ENCODE measurements at places on chromosomes 4 and X.

DNA sequence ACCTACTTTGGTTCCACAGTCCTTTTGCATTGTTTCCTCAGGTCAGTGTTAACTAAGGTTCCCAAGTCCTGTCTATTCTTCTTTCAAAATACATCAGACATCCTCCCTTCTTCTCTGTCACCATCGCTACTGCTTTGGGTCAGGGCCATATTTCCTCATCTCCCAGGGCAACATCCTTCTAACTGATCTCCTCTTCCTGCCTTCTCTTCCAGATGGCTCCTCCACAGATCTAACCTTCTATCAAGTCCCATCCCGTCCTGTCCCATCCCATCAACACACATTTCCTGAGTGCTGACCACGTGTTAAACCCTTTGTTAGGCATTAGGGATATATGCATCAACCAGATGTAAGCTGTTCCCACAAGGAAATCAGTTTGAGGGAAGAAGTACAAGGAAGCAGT, 25.9 kb downstream of the PLAC1 start:
- no peak for DNase-seq

GRCh38 chrX:130263016-130263415, 5.7 kb downstream of the ZNF280C start:
- no peak for DNase-seq

GRCh38 chr4:76690906-76691275, 207.1 kb downstream of the SOWAHB start:
- DNase-seq = no peak

GRCh38 chrX:41481264-41482109, 34.3 kb downstream of the NYX start:
- DNase-seq = peak; percentile 42

- peak; percentile 69 for DNase-seq
Observed at GRCh38 chr4:90027565-90027964, 99.6 kb upstream of the CCSER1 start.

DNA sequence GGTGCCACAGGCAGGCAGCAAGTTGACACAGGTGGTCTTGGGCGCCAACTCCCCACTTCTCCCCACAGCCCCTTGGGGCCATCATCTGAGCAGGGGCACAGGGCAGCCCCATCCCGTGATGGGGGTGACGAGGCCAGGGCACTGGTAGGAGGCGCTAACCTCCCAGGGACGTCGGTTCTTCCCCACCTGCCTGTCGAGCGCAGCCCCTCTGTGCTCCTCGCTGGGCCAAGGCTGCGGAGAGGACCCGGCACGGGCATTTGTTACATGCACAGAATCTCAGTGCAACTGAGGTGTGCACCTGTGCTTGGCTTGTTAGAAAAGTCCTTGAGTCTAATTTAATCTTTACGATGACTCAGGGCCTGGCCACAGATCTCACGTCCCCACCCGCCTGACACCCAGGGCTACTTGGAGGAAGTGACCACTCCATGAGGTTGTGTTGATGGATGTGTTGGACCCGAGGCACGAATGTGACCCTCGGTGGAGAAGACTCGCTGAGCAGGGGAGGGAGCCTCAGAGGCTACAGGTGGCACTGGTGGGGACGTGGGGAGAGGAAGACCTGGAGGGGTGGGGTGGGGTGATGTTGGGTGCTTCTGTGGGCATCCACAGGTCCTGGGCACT, 3.1 kb upstream of the SH3TC1 start:
- no peak for DNase-seq

DNA sequence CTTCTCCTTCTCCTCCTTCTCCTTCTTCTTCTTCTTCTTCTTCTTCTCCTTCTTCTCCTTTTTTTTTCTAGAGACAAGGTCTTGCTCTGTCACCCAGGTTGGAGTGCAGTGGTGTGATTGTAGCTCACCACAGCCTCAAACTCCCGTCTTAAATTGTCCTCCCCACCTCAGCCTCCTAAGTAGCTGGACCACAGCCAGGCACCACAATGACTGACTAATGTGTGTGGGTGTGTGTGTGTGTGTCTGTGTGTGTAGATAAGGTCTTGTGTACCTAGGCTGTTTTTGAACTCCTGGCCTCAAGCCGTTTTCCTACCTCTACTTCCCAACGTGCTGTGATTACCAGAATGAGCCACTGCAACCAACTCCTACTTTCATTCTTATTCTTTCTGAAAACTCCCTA, 390.9 kb downstream of the ADAM29 start:
- peak; percentile 2 for DNase-seq

GRCh38 chr4:52643785-52644244, 15.3 kb downstream of the USP46 start:
- no peak for DNase-seq

GRCh38 chr4:52951016-52951415, 88.9 kb downstream of the RASL11B start:
- DNase-seq = no peak

DNA sequence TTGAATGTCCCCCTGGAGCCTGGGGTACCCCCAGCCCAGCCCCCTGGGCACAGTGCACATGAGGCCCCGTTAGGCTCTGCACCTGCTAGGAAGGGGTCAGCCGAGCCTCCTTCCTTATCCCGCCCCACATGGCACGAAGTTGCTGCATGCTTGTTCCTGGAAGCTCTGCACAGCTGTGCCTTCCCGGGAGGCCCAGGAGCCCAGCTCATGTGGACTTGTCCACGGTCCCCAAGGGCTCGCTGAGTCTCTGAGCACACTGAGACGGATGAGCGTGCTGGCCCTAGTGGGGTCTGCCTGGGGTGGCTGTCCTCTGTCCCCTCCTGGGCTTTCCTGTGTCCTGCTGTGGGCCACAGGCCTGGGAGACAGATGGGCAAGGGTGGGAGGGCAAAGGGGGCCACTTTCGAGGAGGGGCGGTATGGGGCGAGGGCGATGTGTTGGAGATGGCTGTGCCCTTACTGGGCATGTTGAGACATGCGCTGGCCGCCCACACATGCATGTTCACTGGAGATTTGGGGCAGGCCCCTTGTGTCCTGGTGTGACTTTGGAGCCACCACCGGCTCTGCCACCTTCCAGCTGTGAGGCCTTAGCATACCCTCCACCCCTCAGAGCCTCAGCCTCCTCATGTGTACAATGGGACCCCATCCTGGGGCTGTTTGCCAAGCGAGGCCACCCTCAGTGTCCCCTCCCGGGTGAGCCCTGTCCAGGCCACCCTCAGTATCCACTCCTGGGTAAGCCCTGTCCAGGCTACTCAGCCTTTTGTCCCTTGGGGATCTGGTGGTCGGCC, 237.6 kb downstream of the AFAP1 start:
- no peak for DNase-seq

DNA sequence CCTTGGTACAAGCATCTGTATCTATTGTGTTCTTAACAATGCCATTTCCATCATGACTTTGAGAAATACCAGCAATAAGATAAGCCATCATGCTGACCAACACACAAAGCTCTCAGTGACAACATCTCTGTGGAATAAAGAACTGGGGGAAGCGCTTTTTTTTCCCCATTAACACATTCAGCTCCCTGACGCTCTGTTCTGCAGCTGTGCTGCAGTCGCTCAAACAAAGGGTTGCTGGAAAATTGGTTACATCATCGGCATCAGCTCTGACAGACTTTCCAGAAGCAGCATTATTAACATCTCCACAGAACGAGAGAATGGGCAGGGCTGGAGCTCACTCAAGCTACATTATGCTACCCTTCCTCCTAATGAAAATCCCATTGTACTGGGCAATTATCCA, 39.9 kb downstream of the DCX start:
- DNase-seq = no peak

GRCh38 chr4:1834047-1834775, 21.7 kb downstream of the LETM1 start:
- DNase-seq = no peak

DNA sequence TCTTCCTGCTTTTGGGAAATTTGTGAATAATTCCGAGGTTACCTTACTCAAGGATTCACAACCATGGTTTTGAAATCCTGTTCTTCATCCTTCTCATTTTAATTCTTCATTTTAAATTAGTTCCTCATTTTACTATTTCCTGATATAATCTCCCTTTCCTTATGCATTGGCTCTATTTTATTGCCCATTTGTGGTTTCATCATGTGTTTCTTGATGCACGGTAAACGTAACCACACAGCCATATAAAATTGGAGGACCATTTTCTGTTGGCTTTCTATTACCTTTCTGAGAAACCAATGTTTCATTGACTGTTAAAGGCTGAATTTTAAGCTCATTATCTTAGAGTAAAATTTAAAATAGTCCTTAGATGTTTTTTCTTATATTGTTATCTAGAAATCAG, 100.3 kb upstream of the NDST4 start:
- peak; percentile 43 for DNase-seq

GRCh38 chr4:139177869-139178619, 1.0 kb upstream of the ELF2 start:
- DNase-seq = peak; percentile 98

- no peak for DNase-seq
Observed at GRCh38 chr4:188372058-188372457, 232.8 kb downstream of the TRIML1 start.

DNA sequence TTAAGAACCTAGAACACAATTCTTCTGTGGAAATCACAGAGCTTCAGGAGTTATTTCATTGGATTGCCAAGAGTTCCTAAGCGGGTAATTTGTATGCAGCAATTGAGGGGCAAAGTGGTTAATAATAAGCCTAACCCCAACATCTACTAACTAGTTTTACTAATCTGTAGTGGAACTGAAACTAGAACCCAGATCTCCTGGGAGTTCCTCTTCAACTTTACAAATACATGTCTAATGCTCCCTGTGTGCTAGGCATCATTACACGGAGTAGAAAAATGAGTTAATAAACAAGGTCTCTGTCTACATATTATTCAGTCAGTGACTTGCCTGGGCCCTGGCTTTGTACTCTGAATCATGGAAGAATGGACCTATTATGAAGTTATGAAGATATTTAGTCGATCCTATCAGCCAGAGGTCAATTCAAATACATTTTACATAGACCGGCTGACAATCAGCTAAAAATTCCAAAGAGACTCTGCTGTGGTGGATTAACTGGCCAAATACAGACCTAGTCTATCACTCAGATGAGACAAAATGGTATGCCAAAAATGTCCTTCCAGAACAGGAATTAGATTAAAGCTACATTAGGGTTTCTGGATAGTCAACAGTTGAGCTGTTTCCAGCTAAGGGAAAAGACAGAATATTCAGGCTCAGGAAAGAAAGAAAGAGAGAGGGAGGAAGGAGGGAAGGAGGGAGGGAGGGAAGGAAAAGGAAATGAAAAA, 326.0 kb downstream of the FBXW7 start:
- no peak for DNase-seq

- no peak for DNase-seq
Observed at GRCh38 chr4:115229873-115230272, 116.5 kb upstream of the NDST4 start.

DNA sequence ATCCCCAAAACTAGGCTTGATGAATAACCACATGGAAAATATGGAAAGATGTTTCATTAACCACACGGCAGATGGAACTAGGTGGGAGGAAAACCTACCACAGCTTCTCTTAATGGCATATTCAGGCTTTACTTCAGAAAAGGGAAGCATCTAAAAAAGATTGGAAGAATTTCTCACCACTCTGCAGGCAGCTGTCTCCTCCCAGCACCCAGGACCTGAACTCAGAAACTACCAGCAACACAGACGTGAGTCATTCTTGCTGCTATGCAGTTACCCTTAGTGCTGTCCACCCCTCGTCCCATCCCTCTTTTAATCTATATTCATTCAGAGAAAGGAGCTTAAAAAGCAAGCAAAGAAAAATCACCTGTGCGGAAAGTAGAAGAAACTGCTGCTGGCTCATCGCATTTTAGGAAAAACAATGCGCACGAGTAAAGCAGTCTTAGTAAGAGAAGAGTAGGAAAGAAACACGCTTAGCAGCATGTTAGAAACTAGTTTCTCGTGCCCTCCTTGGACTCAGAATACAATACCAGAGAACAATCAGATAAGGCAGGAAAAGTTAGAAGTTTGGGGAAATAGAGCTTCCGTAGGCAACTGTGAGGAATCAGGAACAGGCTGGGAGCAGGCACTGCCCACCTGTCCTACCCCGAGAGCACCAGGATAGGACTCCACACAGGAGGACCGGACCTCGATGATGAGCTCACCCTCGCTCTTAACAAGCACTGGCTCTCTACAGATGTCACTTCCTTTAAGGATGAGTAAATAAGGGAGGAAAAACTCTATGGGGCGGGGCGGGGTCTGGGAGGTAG, 48.1 kb upstream of the ENPP6 start:
- peak; percentile 25 for DNase-seq

DNA sequence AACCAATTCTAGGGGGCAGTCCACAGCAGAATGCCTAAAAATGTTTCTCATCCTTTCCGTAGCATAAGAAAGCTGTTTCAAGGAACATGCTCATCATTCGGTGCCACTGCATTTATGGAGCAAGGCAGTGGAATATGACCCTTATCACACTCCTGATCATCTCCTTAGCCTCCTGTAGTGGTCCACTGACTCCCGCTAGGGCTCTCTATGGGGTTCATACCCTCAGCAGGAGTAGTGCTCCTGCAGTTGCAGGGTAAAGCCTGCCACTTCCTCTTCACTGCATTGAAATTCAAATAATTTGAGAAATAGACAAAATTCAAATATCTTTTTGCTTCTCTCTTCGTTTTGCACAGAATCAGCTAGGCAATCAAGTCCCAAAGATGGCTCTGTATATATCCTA, 107.0 kb downstream of the NDST3 start:
- DNase-seq = peak; percentile 9

DNA sequence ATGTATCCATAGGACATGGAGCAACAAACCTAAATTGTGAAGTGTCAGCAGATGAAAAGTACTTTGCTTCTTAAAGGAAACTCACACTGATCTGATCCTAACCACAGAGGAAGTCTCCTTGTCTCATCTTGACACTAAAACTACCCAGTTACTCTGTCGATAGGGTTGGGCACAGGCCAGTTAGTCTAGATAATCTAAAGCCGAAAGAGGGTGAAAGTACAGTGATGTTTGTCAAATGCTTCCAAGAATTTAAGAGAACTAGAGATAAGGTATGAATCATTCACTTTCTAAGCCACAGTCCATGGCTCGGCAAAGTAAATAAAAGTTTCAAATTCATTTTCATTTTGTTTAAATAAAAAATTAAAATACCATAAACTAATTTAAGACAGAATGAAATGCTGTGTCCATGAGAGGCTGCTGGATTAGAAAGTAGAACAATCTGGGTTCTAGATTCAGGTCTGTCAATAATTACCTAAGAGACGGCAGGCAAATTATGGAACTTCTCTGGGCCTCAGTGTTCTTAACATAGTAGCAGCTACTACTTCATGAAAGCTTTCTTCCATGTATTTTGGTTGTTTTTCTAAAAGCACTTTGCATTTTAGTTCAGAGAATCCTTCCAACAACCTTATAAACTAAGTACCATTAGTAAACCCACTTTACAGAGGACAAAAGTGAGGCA, 176.7 kb downstream of the LDB2 start:
- DNase-seq = peak; percentile 95

GRCh38 chrX:70979136-70979762, 48.4 kb upstream of the SLC7A3 start:
- DNase-seq = peak; percentile 60

DNA sequence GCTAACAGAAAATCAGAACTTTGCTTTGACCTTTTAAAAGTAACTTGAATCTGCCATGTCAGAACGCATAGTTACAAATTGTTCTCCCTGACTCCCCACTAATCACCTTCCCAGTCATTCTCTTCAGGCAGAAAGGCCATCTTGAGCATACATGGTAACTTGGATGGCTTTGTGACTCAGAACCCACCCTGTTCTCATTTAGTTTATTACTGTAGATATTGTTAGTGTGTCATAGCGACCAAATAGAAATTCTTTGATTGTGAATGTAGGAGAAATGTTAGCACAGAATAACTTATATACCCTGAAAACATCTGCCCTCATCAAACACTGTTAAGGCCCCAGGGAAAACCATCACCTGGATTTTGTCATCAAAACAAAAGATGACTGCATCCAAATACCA, 382.0 kb downstream of the MAGEB5 start:
- no peak for DNase-seq

- DNase-seq = no peak
Observed at GRCh38 chr4:108051343-108051742, 61.7 kb downstream of the HADH start.

GRCh38 chrX:12890467-12890866, 16.0 kb upstream of the TLR8 start:
- DNase-seq = peak; percentile 55

All from hematopoietic multipotent progenitor cell treated with erythropoietin and hydrocortisone succinate and interleukin-3 and kit ligand, for 4 days (in vitro differentiated cells).